ENCODE measurements at places on chromosomes 1 and 21. TPM values are rescaled to one million over a fixed set of nuclear protein-coding genes. Genes with fewer than 3 reads are reported as not detected.

DNA sequence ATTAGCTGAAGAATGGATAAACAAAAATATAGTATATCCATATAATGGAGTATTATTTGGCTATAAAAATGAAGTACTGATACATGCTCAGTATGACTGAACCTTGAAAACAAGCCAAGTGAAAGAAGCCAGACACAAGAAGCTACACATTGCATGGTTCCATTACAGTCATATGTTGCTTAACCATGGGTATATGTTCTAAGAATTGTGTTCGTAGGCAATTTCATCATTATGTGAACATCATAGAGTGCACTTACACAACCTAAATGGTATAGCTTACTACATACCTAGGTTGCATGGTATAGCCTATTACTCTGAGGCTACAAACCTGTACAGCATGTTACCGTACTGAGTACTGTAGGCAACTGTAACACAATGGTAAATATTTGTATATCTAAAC lies 28.6 kb upstream of the FCAMR start:
- no peak for ATAC-seq

GRCh38 chr1:21896652-21897532 lies 40.2 kb downstream of the HSPG2 start:
- ATAC-seq, result peak; percentile 79

GJB4 gene
- 0.47 TPM for total RNA-seq

- no peak for ATAC-seq
These were observed 12.5 kb downstream of the CSDE1 start for GRCh38 chr1:114745291-114745690.

DNA sequence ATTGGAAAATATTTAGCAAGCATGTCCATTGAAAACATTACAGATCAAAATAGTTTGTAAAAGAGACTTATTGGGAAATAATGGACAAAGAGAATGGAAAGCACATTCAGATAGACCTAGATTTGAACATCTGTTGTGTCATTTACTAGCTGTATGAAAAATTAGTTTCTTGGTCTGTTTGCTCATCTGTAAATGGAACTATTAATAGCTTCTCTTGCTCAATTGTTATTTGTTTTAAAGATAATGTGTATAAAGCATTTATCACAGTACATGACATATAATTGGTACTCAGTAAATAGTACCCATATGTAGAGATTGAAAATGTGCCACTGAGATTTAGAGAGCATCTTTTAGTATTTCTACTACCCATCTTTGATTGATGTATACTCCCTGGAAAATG lies 25.9 kb downstream of the RPAP2 start:
- no peak for ATAC-seq

DNA sequence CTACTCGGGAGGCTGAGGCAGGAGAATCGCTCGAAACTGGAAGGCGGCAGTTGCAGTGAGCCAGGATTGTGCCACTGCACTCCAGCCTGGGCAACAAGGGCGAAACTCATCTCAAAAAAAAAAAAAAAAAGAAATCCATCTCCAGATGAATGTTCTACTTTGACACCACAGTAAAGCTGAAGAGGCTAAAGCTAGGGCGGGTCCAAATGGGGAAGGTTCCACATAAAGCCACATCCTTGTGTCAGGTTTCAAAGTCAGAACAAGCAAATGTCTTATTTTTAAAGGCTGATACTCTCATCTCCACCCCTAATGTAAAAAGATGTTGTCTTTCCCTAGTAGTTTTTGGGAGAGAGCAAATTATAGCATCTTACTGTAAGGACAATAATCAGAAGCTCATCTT lies 4.4 kb upstream of the WARS2 start:
- no peak for ATAC-seq

IL12RB2 gene
- total RNA-seq, result 0.36 TPM

DNA sequence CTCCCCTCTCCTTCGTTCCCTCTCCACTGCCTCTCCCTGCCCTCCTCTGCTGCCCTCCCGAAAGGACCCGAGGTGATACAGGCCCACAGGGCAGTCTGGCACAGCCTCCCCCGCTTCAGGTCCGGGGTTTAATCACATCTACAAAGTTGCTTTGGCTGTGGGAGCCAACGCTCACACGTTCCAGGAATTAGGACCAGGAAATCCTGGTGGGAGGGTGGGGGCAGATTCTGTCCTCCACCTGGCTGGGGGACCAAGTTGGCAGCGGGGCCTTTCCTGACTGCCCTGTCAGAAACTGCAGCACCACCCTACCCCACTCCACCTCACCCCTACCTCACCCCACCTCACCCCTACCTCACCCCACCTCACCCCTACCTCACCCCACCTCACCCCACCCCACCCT lies 95.1 kb downstream of the WDR4 start:
- no peak for ATAC-seq

CRNN gene
- total RNA-seq, result 0.17 TPM

SLAMF1 gene
- 1.7 TPM for total RNA-seq

DNA sequence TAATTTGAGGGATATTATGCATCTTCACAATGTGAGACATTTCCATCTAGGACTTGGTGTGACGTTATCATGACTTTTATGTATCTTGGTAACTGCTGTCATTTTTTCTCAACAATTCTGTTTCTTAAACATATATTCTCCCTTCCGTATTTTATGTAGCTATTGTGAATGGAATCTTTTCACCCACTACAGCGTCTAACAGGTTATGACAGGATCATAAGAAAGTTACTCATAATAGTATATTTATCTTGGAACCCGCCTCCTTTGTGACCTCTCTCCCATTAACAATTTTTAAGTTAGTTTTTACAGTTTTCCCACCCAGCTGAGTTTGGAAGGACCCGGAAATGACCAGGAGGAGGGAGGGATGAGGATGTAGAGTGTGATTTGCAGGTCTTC lies 6.8 kb upstream of the DMRTA2 start:
- ATAC-seq, result no peak

Measured in motor neuron (in vitro differentiated cells).